Lower lobe of right lung (tissue), 2 donors: ENCODE measurements at places on chromosomes 12 and 14.

- no peak for DNase-seq
These were observed 826 bp upstream of the CACNA1C start for GRCh38 chr12:2051700-2052621.

GRCh38 chr14:99316281-99317163, 44.5 kb upstream of the BCL11B start:
- DNase-seq: no peak

DNA sequence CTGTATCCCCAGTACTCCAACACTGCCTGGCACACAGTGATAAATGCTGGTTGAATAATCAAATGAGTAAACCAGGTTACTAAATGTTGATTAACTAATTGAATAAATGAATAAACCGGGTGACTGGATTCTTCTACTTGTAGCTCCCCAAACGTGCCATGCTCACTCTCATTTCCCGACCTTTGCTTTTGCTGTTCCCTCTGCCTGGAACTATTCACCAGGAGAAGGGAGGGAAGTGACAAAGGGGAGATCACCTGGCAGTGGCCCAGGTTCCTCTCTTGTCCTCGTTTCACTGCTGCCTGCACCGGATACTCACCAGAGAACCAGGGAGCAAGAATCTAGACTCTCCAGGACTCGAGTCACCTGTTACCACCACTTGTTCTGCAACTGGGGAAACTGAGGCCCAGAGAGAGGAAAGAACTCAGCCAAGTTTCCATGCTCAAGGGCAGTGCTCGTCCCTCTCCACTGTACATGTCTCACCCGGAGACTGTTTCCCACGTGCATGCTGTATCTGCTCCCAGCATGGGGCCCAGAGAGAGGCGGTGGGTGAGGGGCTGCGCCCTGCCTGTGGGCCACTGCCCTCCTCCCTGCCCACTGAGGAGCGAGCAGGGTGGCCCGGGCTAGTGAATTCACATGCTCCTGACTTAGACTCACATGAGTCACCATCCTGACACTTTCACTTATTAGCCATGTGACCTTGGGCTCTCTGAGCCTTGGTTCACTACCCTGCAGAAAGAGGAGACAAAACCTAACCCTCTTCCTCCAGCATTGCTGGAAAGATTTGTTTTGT, 17.7 kb upstream of the POP5 start:
- peak; percentile 49 for DNase-seq

DNA sequence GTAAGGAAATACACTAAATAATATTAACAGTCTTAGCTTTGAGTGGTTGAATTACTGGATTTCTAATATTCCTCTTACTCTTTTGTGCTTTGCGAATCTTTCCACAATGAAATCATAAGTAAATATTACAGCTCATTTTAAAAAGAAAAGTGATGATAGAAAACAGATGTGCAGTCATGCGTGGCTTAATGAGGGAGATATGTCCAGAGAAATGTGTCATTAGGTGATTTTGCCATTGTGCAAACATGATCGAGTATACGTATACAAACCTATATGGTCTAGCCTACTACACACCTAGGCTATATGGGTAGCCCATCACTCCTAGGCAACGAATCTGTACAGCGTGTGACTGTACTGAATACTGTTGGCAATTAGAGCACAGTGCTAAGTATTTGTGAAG, 59.3 kb downstream of the SLC15A5 start:
- no peak for DNase-seq
